DMS79 (cell line): ENCODE measurements at places on chromosomes 4 and X.

DNA sequence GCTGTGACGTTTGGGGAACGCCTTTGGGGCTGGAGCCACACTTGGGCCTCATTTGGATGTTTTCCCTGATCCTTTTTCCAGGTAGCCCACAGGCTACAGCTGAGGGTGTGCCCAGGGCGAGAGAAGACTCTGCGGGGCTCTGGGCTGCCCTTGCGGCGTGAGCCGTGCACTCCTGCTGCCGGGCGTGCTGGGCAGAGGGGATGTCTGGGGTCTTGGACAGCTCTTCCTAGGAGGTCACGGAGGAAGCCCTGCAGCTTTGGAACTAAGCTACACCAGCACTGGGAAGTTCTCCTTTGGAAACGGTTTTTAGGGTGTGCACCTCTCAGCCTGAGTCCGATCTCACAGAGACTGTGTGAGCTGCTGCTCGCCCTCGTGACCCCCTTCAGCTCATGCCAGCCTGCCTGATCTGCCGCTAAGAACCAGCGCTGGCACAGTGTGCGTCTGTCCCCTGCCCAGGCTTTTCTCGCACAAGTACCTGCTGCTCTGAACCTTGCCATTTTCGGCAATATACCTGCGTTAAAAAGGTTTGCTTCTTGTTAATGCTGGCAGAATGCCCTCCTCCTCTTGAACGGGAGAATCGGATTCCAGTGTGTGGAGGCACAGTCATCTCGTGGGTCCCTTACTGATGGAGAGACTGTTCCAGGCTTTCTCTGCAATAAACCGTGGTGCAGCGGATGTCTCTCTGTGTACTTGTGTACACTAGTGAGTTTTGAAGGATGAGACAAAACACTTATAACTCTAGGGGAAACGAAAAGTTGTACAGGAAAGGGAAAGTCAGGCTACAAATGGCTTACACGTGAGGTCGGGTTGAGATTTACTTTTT lies 14.3 kb downstream of the MSANTD1 start:
- peak; percentile 29 for DNase-seq

DNA sequence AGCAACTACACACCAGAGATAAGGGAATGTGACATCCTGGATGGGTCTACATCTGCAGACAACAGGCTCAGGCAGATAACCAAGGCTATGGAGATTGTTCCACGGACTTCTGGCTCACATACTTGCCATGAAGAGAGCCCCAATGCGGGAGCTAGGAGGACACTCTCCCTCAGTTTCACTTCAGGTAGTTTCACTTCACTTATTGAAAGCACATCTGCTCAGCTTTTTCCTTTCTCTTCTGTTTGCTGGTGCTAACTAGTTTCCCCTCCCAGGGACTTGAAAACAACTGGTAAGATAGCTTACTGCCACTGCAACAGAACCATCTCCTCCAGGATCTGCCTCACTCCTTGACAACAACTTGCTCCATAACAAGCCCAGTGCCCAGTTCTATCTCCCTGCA lies 1.4 kb upstream of the CT47C1 start:
- no peak for DNase-seq

DNA sequence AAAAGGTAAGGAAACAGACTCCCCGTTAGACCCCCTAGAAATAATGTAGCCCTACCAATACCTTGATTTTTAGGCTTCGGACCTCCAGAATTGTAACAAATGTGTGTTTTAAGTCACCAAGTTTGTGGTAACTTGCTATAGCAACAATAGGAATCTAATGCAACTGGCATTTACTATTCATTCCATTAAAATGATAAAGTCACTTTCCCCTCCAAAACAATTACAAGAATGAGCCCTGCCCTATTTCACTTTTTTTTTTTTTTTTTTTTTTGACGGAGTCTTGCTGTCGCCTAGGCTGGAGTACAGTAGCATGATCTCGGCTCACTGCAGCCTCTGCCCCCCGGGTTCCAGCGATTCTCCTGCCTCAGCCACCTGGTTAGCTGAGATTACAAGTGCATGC lies 3.5 kb upstream of the DDX60L start:
- DNase-seq, result no peak

DNA sequence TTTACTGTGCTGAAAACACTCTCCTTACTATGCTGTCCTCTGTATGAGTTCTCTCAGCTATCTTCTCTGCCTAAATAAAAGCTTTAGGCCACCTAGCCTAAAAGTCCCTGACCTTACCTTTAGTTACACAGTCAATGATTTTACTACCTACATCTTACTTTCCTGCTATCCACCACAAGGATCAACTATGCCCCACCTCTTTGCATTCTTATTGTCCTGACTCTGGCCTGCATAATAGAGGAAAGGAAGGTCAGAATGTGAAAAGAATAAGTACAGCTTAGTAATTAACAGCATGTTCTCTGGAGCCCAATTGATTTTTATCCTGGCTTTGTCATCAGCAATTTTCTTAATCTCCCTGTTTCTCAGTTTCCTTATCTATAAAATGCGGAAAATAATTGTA lies 1257.8 kb downstream of the RPA4 start:
- DNase-seq, result no peak

- peak; percentile 6 for DNase-seq
Measured at GRCh38 chr4:183200453-183200852, 101.4 kb downstream of the WWC2 start.

DNA sequence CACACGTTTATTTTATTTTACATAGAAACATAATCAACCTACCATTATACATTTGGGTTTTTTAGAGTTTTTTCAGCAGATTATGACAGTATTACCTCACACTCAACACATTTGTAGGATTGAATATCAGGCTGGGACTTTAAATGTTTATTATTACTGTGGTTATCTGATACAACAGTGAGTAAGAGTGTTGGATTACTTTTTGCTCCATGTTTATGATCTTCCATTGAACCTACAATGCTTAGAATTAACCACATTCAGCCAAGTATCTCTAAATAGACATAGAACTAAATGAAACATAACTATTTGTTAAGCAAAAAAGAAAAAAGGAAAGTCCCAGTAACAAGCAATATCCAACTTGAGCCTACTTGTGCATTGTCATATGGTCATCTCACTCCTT lies 607.4 kb upstream of the PITX2 start:
- DNase-seq, result no peak

DNA sequence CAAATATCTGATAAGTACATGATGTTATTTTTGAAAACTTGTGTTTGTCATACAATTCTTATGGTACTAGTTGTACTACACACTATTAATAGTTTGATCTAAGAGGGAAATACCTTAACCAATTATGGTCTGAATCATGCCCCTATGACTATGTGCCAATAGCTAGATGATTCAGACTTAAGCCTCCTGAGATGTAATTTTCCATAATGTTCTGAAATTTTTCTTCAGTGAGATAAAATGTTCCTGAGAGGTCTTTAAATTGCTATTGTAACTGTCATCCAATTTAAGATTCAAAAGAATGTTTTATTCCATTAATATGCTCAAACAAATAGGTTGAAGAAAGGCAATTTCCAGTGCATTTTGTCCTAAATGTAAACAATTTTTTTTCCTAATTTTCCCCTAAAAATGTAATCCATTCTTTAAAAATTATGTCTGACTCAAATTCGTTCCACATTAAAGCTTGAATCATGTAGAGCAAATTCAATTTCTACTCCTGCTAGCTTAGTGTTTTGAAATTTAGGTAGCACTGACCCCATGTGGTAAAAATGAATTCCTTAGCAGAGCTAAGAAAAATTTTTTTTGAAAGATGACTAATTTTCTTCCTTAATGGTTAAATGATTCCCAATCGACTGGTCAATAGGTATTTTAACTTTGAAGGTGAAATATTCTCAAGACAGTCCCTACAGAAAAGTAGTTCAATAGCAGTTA lies 49.1 kb downstream of the APOOL start:
- no peak for DNase-seq

DNA sequence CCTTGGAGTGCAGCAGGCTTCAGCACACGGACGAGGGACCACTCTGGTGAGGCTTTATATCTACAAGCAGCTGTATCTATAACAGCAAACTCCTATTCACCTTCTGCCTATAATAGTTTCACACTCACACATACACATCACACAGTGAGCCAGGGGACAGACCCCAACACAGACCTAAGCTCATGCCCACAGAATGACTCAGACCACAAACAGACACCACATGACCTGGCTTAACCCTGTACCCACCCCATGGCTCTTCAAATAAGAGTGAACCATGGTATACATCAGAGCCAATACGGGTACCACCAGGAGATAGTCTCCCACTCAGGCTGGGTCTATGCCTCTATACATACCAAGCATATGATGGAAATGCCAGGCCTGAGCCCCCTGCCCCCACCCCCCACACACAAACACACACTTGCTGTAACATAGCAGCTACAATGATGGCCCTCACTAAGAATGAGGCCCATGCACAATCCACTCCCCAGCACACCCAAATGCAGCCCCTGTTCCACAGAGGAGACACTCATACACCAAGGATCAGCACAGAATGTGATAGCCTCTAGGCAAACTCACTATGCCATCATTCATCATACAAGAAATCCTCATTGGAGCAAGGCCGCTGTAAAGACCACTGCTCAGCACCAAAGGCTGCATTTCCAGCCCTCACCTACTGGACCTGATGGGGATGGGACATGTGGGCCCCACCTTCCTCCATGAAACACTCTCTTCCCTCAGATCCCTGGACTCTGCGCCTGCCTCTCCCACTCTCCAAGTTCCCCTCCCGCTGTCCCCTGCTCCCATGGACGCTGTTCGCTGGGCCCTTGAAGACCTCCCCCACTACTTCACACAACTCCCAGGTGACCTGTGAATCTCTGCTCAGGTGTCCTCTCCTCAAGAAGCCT lies 62.1 kb upstream of the XIAP start:
- no peak for DNase-seq

GRCh38 chr4:94870146-94870545 lies 112.4 kb downstream of the BMPR1B start:
- DNase-seq, result no peak

DNA sequence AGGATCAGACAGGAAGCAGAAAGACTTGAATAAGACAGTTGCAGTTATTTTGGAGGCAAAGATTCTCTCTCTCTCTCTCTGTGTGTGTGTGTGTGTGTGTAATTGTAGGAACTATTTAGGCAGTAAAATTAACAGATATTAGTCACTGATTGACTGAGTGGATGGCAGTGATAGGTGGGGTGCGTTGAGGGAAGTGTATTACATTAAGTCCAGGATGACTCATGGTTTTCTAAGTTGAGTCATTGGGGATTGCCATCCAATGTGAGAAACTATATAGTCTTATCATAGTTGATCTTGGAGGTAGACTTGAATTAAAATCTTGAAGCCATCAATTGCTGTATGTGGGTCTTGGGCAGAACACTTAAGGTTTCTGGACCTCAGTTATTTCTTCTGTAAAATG lies 75.4 kb downstream of the AR start:
- DNase-seq, result no peak

- no peak for DNase-seq
Measured at GRCh38 chr4:6470502-6471306, 1.7 kb downstream of the PPP2R2C start.

DNA sequence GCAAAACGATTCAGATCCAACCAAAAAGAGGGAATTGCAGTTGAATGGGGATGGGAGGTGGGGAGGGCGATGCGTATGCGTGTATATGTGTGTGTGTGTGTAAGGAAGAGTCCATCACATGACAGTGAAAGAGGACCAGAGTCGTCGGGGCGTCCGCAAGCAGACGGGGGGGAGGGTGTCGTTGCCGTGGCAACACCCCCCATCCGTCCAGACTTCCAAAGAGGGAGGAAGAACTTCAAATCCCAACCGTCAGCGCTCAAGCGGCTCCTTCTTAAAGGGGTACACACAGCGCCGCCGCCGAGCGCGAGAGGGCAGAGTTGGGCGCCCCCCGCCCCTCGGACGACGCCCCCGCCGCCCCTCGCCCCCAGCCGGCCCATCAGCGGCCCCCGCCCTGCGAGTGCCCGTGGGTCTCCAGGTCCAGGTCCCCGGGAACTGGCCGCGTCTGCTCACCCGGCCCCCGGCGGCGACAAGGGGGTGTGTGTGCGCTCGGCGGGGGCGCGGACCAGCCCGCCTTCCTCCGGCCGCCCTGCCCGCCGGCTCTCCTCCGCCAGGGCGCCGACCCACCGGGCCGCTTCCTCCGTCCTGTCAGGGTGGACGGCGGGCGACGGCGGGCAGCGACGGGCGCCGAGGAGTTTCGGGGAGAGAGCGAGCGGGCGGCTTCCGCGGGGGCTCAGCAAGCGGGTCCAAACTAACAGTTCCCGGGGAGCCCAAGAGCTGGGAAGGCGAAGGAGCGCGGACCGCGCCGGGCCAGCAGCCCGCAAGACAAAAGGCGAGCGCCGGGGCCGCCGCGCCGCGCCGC lies 685 bp downstream of the LCORL start:
- peak; percentile 19 for DNase-seq

- DNase-seq, result no peak
Measured at GRCh38 chrX:34848281-34848680, 94.3 kb upstream of the FAM47B start.

- peak; percentile 20 for DNase-seq
Measured at GRCh38 chr4:794900-795725, 30.8 kb downstream of the CPLX1 start.

DNA sequence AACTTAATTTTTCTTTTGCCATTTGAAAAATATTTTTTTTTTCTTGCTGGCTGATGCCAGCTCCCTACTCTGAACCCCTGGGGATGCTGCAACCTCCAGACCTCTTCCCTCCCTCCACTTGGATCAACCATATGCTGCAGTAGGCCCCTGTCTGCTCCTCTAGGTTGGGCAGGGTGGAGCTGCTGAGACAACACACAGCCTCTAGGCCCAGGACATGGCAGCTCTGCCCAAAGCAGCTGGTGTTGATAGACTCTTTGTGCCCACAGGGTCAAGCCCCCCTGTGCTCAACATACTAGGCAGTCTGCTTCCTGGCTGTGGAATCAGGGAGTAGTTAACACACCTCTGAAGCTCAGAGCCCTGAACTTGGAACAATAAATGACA lies 19.9 kb upstream of the CLNK start:
- DNase-seq, result no peak

DNA sequence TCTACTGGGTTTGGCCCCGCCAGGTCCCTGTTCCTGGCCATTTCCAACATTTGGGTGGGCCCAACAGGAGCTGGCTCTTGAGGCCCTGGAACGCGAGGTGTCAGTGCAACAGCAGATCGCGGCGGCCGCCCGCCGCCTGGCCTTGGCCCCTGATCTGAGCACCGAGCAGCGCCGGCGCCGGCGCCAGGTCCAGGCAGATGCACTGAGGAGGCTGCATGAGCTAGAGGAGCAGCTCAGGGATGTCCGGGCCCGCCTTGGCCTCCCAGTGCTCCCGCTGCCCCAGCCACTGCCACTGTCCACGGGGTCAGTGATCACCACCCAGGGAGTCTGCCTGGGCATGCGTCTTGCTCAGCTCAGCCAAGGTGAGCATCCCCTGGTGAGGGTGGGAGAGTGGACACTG lies 5.5 kb downstream of the CCDC120 start:
- DNase-seq, result no peak

GRCh38 chr4:174349156-174349555 lies 65.4 kb downstream of the CEP44 start:
- no peak for DNase-seq

- DNase-seq, result peak; percentile 70
Measured at GRCh38 chr4:139817657-139818452, 152.2 kb downstream of the MGST2 start.

- DNase-seq, result no peak
Measured at GRCh38 chr4:186657764-186658163, 65.9 kb downstream of the FAT1 start.
